ENCODE measurements at places on chromosomes 5 and 9.

DNA sequence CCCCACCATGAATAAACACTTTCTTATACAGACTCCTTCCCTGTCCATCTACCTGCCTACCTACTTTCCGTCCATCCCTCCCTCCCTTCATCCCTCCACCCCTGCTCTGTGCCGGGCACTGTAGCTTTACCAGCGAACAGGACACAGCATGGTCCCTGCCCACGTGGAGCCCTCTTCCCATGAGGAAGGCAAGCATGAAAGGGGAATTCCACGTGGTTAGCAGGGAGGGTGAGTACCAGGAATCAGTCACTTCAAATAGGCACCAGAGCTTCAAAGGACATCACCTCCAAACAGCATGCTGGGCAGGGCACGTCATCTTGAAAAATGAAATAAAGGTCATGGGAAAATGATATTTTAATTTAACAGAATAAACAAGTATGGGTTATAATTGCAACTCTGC is 35.0 kb upstream of the TDRD7 start:
- DNase-seq = no peak

- DNase-seq = no peak
These were observed 51.9 kb upstream of the TTC23L start for GRCh38 chr5:34787035-34787434.

- DNase-seq = no peak
These were observed 83.7 kb upstream of the SMIM15 start for GRCh38 chr5:61245936-61246335.

DNA sequence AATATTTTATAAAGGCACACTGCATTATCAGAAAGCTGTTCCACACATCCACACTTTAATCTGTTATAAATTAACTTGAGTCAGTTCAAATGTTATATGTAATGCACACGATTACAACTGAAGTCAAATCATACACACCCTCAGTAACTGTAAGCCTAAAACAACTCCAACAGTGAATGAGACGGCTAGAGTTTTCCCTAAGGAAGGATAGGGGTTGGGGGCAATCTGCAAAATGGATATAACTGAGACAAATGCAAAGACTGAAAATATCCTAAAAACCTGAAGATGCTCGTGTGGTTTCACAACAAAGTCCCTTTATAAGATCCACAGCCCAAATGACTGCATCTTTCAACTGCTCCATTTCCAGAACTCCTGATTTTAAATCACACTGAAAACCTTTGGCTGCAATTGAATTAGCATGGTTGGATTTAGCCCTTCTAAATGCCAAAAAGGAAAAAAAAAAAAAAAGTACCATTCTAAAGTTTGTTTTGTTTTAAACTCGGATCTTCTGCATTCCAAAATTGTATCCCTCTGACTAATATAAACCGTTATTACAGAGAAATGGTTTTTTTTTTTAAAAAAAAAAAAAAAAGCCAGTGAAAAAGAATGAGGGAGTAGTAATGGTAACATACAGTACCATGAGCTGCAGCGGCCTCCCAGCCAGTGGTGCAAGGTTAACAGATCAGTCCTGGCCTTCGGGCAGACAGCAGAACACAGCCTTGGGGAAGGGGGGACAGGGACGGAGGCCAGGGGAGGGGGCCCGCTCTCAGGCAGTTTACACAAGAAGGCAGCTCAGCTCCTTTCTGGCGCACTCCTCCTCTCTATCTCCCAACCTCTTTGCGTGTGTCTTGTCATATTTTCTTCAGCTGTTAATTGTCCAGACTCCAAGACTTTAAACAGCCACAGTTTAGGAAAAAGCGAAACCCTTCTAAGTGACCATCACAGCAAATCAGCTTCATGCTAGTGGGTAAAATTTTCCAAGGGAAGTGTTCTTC is 166.1 kb downstream of the BNC2 start:
- no peak for DNase-seq

DNA sequence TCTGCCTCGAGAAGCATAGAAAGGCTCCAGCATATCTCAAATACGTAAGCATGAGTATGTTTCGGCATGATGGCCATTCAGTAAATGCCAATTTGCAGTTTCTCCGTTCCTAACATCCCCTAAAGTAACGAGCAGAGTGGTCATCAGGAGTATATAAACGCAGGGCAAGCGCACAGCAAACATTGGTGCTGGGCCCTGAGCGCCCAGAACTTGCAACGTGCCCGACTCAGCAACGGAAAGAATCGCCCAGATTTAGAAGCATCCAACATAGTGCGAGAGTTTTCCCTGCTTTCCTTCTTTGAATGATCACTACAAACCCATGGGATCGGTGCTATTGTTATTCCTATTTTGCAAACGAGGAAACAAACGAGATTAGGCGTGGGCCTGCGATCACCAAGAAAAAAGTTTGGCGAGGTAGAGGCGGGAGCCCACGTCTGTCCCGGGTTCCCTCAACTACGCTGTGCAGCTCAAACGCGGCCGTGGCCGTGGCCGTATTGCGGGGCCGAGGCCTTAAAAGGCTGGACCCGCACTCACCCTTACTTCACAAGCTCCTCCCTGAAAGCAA is 505 bp downstream of the RPS14 start:
- DNase-seq = peak; percentile 90

DNA sequence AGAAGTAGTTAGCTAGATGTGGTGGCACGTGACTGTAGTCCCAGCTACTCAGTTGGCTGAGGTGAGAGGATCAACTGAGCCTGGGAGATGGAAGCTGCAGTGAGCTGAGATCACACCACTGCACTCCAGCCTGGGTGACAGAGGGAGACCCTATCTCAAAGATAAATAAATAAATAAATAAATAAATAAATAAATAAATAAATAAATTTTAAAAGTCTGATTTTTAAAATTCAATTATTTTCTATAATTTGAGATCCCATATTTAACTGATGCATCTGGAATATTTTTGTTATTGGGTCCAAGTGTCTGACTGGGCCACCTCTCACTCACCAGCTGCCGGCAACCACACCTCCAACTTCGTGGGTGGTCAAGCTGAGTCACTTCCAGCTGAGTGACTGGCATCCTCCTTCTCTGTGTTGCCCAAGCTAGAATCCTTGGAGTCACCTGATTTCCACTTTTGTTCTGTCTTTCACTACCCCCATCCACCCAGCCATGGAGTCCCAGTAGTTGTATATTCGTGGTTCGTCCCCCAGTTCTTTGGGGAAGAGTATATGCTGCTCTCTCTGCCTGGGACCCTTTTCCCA is 70.9 kb downstream of the EGFLAM start:
- no peak for DNase-seq

DNA sequence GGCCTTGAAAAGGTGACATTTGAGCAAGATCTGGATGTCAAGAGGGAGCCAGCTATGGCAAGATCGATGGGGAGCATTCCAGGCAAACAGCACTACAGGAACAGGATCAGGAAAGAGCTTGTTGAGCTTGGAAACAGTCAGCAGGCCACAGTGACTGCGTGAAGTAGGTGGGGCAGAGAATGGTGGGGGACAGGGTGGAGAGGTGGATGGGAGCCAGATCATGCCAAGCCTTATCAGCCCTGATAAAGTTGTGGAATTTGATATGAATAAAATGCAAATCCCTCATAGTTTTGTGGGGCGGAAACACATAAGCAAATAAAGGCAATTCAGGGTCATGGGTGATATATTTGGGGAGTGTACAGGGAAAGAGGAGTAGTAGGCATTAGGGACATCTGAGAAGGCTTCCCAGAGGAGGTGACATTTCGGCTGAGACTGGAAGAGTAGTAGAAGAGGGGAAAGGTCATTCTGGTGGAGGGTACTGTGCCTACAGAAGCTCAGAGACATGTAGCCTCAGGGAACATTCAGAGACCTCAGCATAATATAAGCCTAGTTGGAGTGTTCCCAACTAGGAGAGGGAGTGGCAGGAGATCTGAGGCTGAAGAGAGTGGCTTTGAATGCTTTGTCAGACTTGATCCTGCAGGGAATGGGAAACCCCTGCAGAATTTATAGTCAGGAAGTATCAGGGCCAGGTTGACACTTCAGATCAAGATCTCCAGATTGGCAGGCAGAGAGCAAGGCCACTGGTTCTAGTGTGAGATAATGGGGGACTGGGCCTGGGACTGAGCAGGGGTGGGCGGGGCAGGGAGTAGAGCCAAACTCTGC is 9.7 kb upstream of the CYSTM1 start:
- DNase-seq = no peak

DNA sequence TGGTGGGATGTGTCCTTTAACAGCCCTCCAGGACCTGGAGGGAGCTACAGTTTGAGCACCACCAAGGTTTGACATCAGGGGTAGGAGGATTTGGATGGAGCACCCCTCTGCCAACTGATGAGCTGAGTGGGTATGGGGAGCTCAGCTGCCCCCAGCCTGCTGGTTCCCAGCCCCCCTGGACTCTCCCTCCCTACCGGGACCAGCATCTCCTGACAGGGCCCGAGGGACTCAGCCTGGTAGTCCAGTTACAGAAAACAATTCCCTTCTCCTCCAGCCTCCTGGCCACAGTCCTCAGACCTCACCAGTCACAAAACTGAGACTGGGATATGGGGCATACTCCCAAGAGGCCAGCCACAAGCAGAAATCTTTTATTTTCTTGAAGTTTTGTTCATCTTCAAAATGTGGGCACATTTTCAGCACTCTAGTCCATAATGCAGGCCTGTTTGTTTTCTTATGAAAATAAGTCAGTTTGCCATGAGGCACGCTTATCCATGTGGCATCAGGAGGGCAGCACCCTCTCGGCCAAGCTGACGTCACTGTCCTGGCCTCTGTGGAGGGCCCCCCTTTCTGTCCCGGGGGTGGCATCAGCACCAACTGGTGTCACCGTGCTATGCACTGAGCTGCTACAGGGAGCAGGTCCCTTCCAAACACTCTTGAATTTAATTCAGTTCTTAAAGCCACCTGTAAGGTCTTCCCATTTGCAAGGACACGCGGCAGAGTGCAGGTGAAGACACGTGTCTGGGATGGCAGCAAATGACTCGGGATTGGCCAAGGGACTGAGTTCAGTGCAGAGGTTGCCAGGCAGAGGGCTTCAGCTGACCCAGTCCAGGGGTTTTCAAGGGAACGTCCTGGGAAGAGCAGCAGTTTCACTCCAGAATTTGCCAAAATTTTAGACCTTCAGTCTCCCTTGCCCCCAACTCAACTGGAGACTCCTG is 187.6 kb downstream of the GADD45G start:
- DNase-seq = no peak

DNA sequence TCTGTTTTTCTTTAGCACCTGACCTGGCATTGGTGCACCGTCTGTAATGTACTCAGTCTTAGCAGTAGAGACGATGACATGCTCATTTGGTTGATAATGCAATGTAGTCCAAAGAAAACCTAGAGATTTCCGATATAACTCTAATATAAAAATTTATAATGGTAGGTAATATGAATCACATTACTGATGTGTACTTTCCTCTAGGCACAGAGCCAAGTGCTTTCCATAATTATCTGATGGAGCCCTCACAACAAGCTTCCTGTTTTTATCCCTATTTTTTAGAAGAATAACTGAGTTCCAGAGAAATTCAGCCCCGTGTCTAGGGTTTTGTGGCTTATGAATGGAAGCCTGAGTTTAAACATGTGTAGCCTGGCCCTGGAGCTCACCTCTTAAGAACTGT is 53.7 kb downstream of the KDM4C start:
- DNase-seq = no peak

- DNase-seq = no peak
These were observed 1682.4 kb downstream of the MAT2B start for GRCh38 chr5:165187815-165188214.

GRCh38 chr9:70814597-70814996 is 306.8 kb downstream of the TRPM3 start:
- DNase-seq = no peak

GRCh38 chr9:35945341-35946018 is 12.5 kb downstream of the OR2S2 start:
- peak; percentile 91 for DNase-seq

GRCh38 chr5:138870611-138871010 is 4.5 kb downstream of the LRRTM2 start:
- no peak for DNase-seq

DNA sequence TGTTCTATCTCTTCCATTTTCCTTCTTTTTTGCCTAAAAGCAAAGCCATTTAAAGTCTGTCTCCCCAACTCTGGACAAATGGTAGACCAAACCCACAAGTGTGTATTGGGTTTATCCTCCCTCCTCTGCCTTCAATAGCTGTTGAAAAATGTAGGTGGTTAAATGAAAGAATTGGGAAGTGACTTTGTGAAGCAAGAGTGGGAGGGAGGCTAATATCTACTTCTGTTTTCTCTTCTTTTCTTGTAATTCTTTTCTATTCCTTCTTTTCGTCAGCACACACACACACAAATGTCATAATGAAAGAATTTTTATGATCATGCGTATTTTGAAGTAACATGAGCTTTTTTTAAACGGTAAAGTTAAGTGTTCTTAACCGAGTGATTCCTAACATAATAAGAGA is 3.8 kb downstream of the CCDC152 start:
- DNase-seq = no peak

DNA sequence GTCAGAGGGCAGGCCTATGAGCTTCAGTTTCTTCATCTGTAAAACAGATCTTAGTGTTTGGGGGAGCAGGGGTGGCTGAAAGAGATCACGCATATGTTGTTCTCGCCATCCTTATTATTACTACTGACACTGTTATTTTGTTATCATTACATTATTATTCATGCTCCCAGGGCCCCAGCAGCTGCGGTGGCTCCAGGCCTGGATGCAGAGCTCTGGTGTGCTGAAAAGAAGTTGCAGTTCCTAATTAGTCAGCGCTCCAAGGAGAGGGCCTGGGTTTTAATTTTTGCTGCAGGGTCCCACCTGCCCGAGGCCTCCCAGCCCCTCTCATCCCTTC is 19.5 kb downstream of the CXXC5 start:
- DNase-seq = peak; percentile 45

DNA sequence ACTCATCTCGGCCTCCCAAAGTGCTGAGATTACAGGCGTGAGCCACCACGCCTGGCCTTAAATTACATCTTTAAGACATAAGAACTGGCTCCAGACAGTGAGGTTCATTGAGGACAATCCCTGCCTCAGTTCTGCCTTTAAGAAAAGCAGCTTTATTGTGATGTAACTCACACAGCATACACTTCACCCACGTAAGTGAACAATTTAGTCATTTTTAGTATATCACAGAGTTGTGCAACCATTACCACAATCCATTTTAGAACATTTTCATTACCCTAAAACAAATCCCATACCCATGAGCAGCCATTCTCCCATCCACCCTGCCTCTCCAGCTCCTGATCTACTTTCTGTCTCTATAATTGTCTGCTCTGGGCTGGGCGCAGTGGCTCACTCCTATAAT is 24.0 kb upstream of the LTC4S start:
- no peak for DNase-seq

- DNase-seq = no peak
These were observed 125.3 kb upstream of the MARCHF11 start for GRCh38 chr5:16304846-16305245.
